Posterior cingulate gyrus (tissue), 11 donors: ENCODE measurements at places on chromosomes 4 and X.

DNA sequence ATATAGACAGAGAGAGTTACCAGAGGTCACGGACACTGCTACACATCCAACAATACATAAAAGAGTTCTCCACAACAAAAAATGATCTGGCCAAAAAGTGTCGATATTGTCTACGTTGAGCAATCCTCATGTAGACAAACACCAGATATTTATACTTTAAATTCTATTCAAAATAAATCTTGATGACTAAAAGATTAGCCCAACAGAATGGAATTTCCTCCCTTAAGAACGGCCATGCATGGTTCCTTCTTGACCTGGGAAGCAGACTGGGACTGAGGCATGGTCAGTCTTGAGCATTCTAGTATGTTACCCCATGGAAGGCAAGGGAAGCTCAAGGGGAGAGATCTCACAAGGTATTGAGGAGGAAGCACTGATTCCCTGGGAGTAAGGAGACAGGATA, 43.5 kb downstream of the LHFPL1 start:
- no peak for DNase-seq

GRCh38 chrX:109936114-109936513, 66.8 kb upstream of the TMEM164 start:
- DNase-seq, result no peak

DNA sequence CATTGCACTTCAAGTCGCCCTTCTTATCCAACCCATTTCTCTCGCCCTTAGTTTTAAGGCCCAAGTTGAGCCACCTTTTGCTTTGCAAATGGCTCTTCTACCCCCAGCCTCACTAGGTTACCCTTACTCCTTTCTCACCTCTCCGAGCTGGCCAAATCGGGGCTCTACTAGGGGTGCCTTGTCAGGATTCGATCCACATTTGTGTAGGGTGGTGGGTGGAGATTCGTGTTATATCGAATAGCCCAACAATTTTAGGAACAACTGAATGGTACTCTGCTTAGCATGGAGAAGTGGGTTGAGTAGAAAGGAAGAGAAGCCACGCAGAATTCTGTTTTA, 3.5 kb downstream of the SLIT2 start:
- DNase-seq, result no peak

- DNase-seq, result no peak
Measured at GRCh38 chrX:154751669-154752271, 893 bp upstream of the GAB3 start.

DNA sequence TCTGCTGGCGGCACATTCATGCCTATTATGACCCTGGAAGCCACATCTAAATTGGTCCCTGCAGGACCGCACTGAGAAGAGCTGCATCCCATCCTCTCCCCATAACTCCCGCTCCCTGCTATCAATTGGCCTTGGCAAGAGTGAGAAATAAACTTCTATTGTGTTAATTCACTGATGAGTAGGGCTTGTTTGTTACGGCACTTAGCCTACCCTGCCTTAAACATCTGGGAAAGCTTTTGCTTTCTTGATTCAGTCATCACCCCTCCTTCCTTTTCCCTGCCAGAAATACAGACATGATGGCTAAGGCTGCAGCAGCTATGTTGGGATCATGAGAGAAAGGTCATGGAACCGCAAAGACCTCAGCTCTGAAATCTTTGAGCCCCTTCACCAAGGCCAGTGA, 36.5 kb downstream of the SUPT20HL2 start:
- no peak for DNase-seq

DNA sequence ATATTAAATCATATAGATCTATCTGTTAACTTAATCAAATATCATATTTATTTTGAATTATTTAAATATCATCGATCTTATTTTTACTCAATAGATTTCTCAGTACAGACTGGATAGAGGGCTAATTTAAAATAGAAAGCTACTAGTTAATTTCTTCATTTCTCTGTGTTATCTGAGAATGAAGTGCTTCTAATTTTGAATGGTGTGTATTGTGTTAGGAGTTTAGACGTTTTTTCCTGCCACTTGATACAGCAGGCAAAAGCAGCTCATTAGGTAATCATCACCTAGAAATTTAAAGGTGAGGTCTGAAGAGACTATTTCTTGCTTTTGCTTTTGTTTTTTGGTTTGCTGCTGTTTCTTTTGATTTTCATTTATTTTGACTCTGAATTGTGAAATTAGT, 948.8 kb upstream of the TENM3 start:
- DNase-seq, result no peak

- DNase-seq, result no peak
Measured at GRCh38 chrX:78019586-78020483, 50.4 kb upstream of the PGAM4 start.
